ENCODE measurements at places on chromosomes 3 and 15.

GRCh38 chr3:5390936-5391625 lies 203.6 kb downstream of the EDEM1 start:
- DNase-seq: no peak

GRCh38 chr3:141181196-141181595 lies 50.4 kb upstream of the PXYLP1 start:
- DNase-seq: no peak

GRCh38 chr3:63386568-63386967 lies 108.5 kb downstream of the SYNPR start:
- DNase-seq: no peak

DNA sequence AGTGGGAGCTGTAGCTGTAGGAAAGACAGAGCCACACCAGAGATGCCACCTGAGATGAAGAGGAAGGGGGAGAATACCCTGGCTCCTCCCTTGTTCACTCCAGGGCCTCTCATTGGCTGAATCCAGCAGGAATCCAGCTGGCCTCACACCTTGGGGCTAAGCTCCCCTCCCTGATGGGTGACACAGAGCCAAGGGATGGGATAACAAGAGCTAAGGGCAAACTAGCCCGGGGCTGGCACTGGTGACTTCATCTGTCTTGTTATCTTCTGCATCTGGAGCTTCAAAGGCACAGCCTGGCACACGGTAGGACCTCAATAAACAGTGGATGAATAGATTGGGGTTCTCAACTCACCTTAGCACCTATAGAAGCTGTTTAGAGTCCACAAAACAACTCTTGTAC lies 13.8 kb upstream of the GATA2 start:
- DNase-seq: no peak

DNA sequence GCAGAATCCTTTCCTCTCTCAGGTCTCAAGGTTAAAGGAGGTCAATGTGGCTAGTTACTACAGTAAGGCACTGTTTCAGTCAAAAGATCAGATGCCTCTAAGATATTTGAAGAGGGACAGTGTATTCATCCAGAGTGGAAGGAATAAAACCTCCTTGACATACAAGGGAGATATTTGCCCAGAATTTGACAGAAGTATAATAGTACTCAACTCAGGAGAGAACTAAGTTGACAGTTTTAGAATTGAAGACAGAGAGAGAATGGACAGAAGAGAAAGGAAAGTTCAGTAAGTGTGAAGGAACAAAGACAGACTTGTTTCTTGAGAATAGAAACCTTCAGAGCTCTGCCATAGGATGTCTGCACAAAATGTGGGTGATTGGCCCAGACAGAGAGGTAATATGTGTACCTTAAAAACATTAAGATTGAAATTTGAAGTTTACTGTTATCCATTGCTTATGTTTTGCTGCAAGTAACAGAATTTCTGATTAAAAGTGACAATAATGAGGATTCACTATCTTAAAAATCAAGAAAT lies 507.1 kb downstream of the IGSF11 start:
- DNase-seq: no peak

DNA sequence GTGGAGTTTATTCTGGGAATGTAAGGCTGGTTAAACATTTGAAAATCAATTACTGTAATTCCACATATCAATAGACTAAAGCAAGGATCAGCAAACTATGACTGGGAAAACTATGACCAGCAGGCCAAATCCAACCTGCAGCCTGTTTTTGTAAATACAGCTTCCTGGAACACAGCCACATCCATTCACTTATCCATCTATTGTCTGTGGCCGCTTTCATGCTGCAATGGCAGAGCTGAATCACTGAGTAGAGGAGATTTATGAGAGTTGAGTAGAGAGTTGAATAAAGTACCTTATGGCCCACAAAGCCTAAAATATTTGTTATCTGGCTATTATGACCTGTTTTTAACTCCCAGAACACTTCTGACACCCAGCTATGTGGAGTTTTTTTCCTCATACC lies 12.2 kb downstream of the MYLK start:
- no peak for DNase-seq

GRCh38 chr15:31200735-31201151 lies 99.2 kb upstream of the TRPM1 start:
- DNase-seq: peak; percentile 32

DNA sequence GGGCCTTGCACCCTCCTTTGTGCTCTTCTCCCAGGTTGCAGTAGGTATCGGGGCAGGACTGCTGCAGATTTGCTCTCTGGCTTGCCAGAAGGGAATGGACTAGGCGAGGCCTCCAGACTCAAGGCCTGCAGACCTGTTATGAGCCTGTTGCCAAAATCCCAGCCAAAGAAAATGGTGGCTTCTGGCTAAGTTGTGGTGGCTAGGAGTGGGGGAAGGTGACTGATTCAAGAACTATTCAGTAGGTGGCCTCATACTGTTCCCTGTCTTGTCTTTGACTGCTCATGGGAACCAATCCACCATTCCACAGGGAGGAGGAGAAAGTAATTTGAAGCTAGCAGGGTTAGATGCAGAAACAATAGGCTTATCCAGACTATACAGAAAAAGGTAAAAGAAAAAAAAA lies 380.4 kb upstream of the PROK2 start:
- DNase-seq: no peak

- DNase-seq: no peak
Observed at GRCh38 chr3:60025096-60026050, 975.5 kb upstream of the CFAP20DC start.

DNA sequence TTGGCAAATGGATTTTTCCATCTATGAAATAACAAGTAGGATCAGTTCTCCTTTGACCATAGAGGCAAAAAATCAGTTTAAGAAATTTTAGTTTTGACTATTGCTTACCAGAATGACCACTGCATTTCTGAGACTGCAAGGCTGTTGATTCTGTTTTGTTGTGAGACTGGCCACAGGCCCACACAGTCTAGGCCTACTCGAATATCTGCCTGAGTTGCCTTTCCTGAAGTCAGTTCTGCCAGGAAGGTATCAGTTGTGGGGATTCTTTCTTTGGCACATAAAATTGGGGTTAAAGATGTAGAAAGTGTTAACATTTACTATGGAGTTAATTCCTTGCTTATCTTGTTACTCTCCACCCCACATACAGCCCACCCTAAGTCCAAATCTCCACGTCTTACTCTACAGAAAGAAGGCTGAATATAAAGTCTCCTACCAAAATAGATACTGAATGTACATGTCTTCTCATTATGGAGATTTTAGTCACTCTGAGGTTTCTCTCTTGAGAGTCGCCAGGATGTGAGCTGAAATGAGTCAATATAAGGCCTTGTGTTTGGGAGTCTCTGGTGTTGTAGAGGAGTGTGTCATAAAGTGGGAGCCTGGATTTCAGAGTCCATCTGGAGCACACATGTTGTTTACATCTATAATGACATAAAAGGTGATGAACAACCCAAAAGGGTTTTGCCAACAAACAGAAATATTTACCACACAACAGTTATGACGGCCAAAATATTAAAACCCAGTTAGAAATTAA lies 45.0 kb upstream of the WWTR1 start:
- DNase-seq: no peak

GRCh38 chr15:66139591-66140207 lies 113.9 kb downstream of the MEGF11 start:
- no peak for DNase-seq

All from stimulated activated CD8-positive, alpha-beta memory T cell treated with anti-CD3 and anti-CD28 coated beads, Interleukin-7, amount 100 ng/mL, for 48 hours (primary cell).